ENCODE measurements at places on chromosomes 6 and 20. TPM values are rescaled to one million over a fixed set of nuclear protein-coding genes. Genes with fewer than 3 reads are reported as not detected.

- DNase-seq = no peak
Measured at GRCh38 chr6:109339906-109340678, 42.2 kb downstream of the CD164 start.

DNA sequence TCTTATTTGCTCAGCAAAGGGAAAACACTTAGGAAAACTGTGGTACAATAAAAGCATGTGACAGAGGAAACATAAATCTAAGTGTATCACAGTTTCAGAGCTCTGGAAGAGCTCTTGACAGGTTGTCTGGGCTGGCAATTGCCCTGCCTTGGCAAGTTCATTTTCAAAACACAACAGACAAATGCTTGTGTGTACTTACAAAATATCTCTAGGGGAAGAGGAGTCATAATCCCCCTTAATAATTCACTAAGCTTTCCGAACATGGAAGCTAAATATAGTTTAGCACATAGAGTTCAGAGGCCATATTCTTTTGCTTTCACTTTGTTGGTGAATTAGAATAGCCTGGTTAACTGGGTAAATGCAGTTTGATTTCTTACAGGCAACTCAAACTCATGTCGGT lies 211.6 kb upstream of the THEMIS start:
- DNase-seq = no peak

- no peak for DNase-seq
Measured at GRCh38 chr6:167470101-167470835, 145.4 kb downstream of the TTLL2 start.

LSM2 gene
- total RNA-seq = 91.8 TPM

RBBP8NL gene
- not detected for total RNA-seq

PKIG gene
- 51.8 TPM for total RNA-seq

MYO6 gene
- 7.0 TPM for total RNA-seq
